ENCODE measurements at places on chromosomes 7 and 10.

- peak; percentile 52 for DNase-seq
These were observed 20.9 kb upstream of the KLF6 start for GRCh38 chr10:3805791-3806461.

GRCh38 chr7:80781561-80781979 is 137.3 kb downstream of the SEMA3C start:
- no peak for DNase-seq

DNA sequence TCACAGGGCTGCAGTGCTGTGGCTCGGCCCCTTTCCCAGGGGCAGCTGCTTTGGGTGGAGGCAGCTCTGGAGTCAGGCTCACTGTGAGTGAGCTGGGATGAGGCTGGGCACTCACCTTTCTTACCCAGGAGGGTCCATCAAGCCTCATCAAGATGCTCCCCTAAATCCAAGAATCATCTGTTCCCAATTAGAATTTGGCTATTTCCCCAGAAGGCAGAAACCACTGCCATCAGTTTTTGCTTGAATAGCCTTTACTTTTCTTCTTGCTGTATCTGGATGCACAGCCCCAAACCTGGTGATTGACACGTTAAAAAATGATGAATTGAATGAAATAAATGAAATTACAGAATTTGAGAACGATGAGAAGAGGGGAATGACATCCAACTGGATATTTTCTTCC is 74.3 kb upstream of the LYZL1 start:
- no peak for DNase-seq

DNA sequence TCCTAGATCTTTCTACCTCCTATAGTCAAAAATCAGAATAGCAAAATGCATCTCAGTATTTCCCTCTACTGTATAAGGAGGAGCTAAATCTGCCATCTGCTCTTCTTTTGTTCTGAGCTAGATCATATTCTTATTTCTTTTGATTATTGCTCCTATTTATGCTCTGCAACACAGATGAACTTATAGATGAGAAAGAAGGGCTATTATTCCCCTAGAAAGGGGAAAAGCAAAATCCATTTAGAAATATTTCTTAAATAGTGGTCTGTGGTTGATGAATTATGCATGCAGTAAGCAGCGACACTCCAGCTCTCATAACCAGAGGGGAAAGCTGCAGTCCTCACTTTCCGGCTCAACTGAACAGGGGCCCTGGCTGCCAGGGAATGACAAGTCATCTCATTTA is 207.3 kb upstream of the SORCS1 start:
- no peak for DNase-seq

- DNase-seq, result no peak
These were observed 7.3 kb upstream of the C10orf120 start for GRCh38 chr10:122706947-122707346.

DNA sequence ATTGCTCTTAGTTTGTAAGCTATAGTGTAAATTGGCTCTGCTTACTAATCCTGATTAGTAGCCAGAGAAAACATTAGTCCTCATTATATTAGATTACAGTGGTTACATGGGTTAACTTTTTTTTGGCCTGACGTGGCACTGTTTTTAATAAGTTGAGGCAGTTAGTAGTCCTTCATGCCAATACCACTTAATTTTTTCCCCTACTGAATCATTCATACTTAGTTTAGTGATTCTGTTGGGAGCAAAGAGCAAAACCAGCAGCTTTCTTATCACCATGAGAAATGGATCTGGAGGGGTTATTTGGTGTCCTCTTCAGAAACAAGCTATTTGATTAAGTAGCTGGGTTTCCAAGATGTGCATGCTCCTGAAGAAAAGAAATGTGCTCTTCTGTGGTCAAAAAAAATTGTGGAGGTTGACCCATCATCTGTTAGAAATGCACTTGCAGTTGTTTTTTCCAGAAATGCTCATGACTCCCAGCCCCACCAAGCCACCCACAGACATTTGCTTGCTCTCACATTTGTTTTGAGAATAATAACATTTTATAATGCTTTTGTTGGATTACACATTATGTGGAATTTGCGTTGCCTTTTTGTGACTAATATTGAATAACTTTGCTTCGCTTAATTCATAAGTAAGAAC is 258.5 kb downstream of the HDAC9 start:
- DNase-seq, result no peak

- no peak for DNase-seq
These were observed 82.5 kb upstream of the PITRM1 start for GRCh38 chr10:3255075-3255474.

DNA sequence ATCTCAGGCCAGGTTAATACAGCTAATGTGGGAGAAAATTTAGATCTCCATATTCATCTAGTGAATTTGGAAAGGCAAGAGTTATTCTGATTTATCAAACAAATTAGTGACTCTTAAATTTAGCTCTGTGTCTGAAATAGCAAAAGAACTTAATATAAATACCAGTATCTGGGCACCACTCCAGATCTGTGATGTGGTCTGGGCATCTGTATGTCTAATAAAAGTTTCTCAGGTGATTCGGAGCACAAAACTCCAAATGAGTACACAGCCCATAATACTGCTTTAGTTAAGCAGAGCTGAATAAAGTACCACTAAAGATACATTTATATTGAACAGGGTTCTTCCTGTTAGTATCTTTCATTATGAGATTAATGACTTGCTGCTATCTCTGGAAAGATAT is 261.4 kb downstream of the BAMBI start:
- no peak for DNase-seq

DNA sequence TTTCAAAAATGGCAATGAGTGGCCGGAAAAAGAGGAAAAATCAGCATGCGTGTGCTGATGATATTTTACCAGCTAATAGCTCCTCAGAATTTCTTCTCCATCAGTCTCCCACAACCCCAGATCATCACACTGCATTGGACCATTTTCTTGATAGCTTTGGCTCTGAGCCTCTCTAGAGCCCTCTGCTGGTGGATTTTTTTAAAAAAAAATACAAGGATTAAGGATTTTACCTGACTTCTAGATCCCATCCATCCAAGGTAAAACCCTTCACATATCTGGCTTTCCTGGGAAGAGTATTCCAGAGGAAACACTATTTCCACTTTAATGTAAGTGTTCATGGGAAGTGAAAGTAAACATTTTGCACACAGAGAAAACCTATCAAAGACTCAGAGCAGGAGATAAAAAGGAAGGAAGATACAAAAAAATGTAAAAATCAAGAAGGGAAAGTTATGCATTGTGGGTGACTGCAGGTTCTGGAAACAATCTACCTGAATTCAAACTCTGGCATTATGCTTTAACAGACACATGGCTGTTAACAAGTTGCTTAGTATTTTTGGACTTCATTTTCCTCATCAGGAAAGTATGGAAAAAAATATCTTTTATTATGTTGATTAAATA is 380.9 kb downstream of the LRRTM3 start:
- DNase-seq, result no peak

- DNase-seq, result no peak
These were observed 12.9 kb downstream of the CDH23 start for GRCh38 chr10:71409516-71410104.

GRCh38 chr10:15943426-15943825 is 83.1 kb upstream of the MINDY3 start:
- no peak for DNase-seq

DNA sequence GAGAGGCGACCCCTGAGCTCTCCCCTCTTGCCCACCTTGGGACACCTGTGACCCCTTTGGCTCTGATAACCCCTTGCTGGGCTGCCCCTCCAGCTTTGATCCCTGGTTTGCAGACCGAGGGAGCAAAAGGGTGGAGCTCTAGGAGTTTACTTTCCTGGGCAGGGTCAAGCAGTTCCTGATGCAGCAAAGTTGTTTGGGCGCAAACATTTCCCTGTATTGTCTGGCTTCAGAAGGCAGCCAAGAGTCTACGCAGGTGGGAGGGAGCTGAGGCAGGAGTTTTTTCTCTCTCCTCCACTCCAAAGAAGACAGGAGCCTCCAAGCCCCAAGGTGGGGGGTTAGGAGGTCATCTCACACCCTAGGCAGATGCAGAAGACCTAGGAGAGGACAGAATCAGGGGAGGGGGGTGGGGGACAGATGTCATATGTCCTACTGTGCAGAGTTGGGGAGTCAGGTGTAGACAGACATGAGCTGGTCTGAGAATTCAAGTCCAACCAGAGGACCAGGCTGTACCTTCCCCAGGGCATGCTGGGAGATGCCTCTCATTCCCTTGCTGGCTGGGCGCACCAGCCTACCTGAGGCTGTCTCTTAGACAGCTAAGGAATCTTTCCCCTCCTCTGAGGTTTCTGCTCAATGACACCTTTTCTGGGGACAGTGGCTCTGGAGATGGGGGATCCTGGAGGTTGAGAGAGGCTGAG is 20.5 kb downstream of the TMEM270 start:
- no peak for DNase-seq

- peak; percentile 33 for DNase-seq
These were observed 176.5 kb downstream of the TCF7L2 start for GRCh38 chr10:113126229-113127201.

- no peak for DNase-seq
These were observed 63.7 kb downstream of the PRKCQ start for GRCh38 chr10:6516281-6516928.

GRCh38 chr10:33982995-33983394 is 648.5 kb upstream of the NRP1 start:
- DNase-seq, result no peak

GRCh38 chr10:25565570-25565969 is 368.5 kb upstream of the MYO3A start:
- no peak for DNase-seq

Measured in stimulated activated CD4-positive, alpha-beta T cell treated with anti-CD3 and anti-CD28 coated beads, Interleukin-4, amount 100 ng/mL, for 24 hours (primary cell).